Epithelial cell of esophagus (primary cell): ENCODE measurements at places on chromosomes 7 and 10.

DNA sequence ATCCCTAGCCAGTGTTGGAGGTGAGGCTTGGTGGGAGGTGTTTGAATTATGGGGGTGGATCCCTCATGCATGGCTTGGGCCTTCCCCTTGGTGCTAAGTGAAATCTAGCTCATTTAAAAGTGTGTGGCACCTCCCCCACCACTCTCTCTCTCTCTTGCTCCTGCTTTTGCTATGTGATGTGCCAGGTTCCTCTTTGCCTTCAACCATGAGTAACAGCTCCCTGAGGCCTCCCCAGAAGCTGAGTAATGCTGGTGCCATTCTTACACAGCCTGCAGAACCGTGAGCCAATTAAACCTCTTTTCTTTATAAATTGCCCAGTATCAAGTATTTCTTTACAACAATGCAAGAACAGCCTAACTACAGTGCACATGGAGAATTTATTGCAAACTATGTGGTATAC lies 188.8 kb upstream of the POT1 start:
- peak; percentile 61 for DNase-seq

GRCh38 chr10:129892548-129893052 lies 71.5 kb downstream of the EBF3 start:
- DNase-seq: no peak

GRCh38 chr10:97553575-97554031 lies 19.0 kb upstream of the ANKRD2 start:
- DNase-seq: peak; percentile 78

DNA sequence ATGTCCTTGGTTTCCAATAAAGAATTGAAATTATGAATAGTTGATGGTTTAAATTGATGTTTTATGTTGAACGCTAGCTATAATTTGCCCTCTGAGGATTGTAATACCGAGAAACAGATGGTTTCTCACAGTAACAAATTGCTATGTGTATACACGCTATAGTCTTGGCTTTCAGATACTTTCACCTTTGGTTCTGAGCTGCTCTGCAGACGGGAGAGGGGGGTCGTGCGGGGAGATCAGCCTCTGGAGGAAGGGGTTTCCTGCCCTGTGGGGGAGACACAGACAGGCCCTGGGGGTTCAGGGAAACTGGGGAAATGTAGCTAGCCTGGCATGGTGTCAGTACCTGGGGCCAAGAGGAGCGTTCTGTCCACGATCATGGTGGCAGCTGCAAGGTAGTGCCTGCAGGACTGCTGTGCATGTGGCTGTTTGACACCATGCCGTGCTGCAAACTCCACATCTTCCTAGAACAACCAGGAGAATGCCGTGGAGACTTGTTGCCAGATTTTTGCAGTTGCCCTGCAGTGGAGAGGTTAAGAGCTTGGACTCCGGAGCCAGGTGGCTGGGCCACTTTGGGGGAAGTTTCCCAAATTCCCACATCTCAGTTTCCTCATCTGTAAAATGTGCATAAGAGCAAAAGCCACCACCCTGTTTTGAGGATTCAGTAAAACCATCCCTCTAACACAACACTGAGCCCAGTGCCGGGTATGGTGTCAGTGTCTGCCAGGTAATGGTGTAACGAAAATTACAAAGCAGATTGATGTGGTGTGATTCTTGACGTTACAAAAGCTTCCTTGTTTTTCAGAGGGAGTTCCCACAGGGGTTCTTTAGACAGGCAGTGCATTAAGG lies 167.9 kb downstream of the CUX1 start:
- peak; percentile 23 for DNase-seq

GRCh38 chr10:70371846-70372245 lies 10.6 kb downstream of the LRRC20 start:
- no peak for DNase-seq

DNA sequence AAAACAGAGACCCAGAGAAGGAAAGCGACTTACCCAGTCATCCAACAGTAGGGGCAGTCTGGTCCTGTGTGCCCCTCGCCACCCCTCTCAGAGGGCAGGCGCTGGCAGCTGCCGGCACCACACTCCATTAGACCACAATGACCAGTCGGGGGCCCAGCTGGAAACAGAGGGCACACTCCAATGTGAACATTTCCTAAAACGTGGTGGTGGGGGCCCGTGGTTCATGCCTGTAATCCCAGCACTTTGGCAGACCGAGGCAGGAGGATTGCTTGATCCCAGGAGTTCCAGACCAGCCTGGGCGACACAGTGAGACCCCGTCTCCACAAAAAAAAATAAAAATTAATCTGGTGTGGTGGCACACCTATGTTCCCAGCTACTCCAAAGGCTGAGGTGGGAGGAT lies 912 bp upstream of the OAT start:
- no peak for DNase-seq

DNA sequence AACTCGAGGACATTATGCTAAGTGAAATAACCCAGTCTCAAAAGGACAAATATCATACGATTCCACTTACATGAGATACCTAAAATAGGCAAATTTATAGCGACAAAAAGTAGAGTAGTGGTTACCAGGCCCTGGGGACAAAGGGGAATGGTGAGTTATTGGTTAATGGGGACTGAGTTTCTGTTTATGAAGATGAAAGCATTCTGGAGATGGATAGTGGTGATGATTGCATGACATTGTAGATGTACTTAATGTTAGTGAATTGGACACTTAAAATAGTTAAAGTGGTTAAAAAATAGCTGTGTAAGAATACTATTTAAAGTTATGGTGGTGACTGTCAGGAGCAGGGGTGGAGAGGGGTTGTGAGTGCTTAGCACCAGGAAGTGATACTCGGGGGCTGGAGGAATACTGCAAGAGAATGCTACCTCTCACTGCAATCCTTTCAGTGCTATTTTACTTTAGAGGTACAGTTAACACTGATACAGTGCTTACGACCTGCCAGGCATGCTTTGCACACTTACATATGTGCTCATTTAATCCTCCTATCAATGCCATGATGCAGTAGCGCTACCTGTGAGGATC lies 16.7 kb upstream of the TEX36 start:
- no peak for DNase-seq

- peak; percentile 100 for DNase-seq
These were observed 162.6 kb upstream of the AKR1E2 start for GRCh38 chr10:4663162-4663992.

- DNase-seq: no peak
These were observed 254.7 kb upstream of the MKI67 start for GRCh38 chr10:128380946-128381345.

DNA sequence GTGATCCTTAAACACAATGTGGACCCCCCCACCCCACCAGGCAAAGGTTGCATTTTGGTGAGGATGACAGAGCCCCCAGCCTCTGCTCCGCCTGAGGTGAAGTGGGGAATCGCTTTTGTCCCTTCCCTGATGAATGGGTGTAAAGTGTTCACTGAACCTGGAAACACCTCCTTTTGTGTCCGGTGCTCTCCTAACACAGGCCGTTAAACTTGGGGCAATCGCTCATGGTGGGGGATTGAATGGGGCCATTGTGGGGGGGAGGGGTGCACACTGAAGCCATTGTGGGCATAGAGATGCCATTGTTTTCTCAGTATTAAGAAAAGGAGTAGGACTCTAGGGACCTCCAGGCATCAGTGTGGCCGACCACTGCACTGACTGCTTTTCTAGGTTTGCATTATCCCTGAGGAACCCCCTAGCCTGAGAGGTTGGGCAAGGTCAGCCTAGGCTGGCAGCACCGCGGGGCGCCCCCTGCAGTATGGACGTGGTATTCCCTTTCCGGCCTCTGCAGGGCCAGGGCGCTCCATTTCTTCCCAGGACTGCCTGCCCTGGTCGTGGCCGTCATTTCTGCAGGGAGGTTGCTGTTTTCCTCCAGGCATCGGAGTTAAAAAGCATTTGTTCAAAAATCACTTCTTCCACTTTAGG lies 158.3 kb downstream of the TCF7L2 start:
- DNase-seq: peak; percentile 17

DNA sequence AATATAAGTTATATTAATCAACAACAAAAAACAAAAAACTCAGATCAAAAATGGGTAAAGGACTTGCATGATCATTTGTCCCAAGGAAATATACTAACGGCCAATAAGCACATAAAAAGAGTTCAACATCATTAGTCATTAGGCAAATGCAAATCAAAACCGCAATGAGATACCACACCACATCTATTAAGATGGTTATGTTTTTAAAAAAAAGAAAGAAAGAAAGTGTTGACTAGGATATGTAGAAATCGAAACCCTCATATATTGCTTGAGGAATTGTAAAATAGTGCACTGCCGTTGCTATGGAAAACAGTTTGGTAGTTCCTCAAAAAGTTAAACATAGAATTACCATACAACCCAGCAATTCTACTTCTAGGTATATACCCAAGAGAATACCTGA lies 39.4 kb upstream of the CTNNA3 start:
- DNase-seq: no peak

- no peak for DNase-seq
These were observed 21.3 kb downstream of the TSPAN15 start for GRCh38 chr10:69472544-69472943.

DNA sequence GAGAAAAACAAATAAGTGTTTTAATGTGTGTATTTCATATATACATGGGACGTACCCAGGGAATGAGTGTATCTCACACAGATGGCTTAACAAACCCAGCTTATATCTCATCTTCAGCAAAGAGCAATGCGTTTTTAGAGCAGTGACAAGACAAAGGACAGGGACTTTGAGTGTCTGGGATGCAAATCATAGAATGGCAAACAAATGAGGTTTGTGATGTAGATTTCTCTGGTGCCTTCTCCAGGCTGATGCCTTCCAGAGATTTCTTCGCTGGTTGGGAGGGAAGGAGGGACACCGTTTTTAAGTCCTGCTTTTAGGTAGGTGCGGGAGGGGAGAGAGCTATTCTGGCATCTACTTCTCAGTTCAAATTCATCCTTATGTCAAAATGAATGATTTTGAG lies 16.6 kb downstream of the LANCL2 start:
- no peak for DNase-seq

- no peak for DNase-seq
These were observed 157.3 kb downstream of the NOC3L start for GRCh38 chr10:94205396-94205831.

GRCh38 chr7:81005254-81005653 lies 86.4 kb upstream of the SEMA3C start:
- DNase-seq: no peak

DNA sequence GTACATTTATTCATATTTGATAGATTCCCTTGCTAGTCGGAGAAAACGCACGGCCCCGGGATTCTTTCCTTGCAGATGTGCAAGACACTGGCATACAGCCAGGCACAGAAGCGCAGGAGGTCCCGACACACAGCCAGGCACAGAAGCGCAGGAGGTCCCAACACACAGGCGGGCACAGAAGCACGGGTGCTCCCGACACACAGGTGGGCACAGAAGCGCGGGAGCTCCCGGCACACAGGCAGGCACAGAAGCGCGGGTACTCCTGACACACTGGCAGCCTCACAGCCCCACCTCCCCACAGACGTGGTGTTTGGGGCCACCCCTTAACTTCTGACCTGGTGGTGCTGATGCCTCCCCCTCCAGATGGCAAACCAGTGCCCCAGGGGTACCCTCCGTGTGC lies 237.3 kb downstream of the ZMYND11 start:
- no peak for DNase-seq

- DNase-seq: no peak
These were observed 259.0 kb downstream of the CXCL12 start for GRCh38 chr10:44125879-44126278.

DNA sequence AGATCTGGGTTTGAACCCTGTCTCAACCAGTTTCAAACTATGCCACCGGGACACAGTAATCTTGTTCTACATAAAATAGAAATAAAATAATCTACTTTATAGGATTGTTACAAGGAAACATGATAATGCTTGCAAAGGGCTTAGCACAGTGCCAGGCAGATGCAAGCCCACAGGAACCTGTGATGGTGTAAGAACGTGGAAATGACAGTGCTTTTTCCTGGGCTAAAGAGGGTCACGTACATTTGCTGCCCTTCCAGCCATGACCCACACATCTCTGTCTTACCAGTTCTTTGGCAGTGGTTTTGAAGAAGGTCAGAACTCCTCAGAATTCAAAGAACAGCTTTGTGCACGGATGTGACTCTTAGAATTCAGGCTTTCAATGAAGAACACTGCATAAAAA lies 282.9 kb downstream of the CSTF2T start:
- DNase-seq: no peak

DNA sequence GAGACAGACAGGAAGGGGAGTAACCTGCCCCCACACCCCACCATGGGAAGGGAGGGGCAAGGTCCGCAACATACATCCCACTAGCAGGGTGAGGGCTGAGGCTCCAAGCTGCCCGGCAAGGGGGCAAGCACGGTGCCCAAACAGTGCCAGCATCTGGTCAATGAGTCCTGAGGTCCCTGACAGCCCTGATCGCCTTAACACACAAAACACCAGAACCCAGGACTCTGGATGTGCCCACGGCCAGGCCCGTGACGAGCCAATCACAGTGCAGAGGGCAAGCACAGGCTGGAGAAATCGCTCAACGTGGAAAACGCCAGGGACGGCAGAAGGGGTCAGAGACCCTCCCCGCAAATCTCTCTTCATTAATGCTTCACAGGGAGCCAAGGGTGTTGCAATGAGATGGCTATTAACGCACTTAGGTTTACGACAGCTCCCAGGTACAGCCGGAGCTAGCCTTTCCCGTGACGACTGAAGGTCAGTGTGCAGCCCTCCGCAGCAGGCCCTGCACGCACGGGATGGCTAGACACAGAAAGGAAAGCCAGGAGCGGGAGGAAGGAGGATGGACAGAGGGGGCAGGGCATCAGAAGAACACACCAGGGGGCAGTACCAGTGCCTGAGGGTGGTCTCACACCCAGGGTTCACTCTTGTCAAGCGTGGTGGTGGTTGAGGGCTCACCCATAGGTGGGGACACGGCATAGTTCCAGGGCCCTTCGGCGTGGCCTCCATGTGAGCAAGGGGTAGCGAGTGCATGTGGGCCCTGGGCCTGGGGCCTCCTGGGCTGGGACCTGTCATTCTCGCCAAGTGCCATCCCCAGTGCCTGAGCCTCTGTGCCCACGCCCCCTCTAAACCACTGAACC lies 220.5 kb downstream of the MAD1L1 start:
- no peak for DNase-seq
